ENCODE measurements at places on chromosomes 6 and 20.

DNA sequence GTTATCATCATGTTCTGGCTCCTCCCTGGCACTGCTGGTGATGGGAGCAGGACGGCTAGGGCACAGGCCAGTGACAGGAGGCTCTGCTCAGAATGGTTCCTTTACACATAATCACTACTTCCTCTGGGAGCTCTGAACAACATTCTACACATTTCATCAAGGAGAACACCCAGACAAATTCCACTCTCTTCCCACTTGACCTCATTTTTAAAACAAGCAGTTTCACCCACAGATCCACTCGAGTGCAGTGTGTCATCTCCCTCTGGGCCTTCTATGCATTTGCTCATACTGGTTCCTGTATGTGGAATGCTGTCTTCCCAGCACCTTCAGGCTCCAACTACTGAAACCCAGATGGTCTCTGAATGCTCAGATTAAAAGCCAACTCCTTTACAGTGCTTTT is 84.8 kb downstream of the ELOVL5 start:
- no peak for DNase-seq

DNA sequence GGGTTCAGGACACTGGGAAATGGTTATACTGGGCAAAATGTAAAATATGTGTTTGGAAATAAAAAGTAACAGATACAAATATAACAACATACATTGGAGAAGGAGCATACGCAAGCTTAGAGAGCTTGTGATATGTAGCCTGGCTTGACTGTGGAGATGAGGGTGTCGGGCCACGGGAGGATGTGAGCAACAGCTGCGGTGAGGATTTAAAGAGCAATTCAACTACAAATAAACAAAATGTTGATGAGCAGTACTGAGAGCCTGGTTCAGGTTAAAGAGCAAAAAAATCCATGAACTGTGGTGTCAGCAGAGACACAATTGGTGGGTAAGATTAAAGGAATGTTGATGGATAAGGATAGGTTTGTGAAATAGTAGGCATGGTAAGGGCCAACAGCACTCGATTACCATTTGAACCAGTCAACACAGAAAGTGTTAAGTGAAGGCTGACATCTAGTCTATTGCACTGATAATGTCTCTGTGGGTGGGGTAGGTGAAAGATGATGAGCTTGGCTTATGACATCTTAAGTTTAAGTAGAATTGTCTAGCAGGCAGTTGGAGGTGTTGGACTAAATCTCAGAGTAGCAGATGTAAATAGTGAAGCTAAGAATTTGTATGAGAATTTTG is 723.2 kb downstream of the EPM2A start:
- DNase-seq = no peak

GRCh38 chr6:159968295-159969203 is at the start of gene IGF2R:
IGF2R (plus strand) TSS chr6:159969082; CDS start chr6:159969247, 165 bp downstream.
- DNase-seq = peak; percentile 83

GRCh38 chr6:36020154-36020553 is 4.3 kb downstream of the SLC26A8 start:
- DNase-seq = no peak

GRCh38 chr6:169173532-169174268 is 79.9 kb downstream of the THBS2 start:
- DNase-seq = no peak

DNA sequence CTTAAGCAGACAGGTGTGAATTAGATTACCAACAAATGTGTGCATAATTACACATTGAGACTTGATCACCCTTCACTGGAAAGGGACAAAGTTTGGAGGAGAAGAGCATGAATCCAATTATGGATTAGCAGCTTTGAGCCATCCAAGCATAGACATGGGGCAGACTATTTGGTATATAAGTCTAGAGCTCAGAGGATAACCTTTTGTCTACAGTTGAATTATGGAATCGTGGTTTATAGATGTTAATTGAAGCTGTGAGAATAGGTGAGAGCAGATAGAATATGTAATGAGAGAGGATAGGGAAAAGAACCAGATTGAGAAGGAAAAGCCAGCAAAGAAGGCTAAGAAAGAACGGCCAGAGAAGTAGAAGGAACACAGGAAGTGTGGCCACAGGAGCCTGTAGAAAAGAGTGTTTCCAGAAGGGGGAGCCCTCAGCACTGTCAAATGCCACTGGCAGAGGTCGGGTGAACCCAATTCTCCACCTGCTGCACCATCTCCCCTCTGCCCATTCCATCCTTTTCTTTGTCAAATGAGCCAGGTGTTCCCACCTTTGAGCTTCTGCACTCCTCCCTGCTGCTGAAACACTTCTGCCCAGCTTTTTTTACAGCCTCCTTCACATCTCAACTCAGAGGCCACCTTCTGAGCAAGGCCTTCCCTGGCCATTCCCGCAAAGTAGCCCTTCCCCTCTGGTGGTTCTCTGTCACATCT is 7.3 kb downstream of the DNTTIP1 start:
- DNase-seq = no peak
